ENCODE measurements at places on chromosomes 6 and 20.

DNA sequence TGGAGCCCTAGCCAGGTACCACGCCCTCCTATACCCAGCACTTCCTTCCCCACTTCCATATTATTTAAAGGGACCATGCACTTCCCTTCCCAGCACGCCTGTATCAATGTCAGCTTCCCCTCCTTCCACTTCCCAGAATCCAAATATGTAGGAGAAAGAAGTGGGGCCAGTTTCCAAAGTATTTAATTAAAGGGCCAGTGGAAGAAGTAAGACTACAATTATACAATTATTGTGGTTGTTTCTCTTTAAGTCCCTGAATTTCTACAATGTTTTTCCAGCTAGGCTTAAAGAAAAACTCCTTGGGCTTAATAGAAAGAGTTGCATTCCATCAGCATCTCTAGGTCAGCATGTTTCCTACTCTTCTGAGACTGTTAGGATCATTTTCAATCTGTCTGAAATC is 515.8 kb downstream of the PREX1 start:
- no peak for DNase-seq

DNA sequence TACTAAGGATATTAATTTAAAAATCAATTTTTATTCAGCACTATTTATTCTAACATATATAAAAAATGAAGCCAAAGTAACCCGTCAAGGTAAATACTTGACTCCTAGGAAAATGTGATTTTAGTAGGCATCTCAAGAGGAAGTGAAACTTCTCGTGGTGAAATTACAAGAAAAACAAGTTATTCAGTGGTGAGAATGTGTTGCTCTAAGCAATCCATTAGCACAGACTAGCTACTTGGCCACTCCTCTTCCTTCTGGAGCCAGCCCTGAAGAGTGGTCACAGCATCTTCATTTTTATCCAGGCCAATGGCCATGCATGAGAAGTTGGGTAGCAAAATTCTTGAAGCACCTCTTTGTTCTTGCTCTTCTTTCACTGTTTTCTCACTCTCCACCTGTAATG is 40.4 kb upstream of the GFRAL start:
- no peak for DNase-seq

DNA sequence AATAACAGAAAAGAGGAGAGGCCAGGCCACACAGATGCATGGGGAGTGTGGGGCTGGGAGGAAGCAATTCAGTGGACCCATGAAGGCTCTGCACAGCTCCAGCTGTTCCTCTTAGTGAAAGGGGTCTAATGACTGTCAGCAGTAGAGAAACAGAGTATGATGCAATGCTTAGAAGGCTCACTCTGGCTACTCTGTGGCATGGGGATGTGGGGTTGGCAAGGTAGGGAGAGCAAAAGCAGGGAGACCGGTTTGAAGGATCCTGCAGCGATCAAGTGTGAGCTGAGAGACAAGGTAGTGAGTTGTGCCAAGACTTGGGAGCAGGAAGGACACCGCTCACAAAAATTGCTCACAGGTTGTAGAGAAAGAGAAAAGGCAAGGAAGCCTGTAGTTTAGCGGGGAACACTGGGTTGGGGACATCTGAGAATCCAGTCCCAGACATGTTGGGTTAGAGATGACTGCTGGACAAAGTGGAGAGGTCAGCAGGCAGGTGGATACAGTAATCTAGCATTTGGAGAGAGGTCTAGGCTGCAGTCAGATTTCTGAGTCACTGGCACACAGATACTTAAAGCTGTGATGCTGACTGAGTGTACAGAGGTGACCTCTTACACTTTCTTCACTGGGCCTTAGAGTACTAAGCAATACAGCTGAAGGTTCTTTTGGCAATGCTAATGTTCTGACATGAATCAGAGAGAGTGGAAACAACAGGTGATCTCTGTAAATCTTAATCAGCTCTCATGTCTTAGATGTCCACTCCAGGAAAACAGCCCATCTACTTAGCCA is 27.1 kb downstream of the NAPB start:
- no peak for DNase-seq

- no peak for DNase-seq
These were observed 94.7 kb downstream of the RNF144B start for GRCh38 chr6:18481870-18482269.

DNA sequence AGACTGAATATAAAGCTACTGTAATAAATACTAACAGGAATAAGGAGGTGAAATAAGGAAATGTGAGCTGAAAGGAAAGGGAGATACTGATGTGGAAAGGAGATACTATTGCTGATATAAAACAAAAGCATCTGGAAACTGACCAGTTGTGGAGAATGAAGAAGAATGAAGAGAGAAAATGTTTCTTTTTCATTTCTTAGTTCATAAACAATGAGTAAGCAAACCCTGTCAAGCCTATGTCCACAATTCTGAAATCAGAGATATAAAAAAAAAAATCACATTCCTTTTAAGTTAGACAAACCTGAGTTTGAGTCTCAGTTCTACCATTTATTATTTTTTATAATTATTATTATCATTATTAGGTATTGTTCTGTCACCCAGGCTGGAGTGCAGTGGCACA is 121.6 kb upstream of the GJE1 start:
- peak; percentile 63 for DNase-seq
